ENCODE measurements at places on chromosomes 12 and 14.

GRCh38 chr12:125890366-125890905 lies 825.2 kb downstream of the AACS start:
- DNase-seq, result no peak

DNA sequence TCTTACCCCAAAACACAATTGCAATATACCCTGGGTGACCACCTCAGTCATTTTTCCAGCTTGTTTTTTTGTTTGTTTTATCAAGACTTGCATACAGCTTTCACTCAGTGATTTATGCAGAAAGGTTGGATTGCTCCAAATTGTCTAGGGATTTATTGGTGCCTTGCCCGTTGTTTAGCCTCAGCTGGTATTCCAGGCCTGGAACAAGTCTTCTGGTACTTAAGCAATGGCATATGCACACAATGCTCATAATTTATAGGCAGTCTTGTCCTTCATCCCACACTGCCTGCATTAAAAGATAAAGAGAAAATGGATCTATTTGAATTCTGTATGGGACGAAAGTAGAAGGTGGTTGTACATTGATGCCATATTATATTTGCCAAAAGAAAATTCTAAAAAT lies 392.5 kb downstream of the ADAMTS20 start:
- DNase-seq, result no peak

DNA sequence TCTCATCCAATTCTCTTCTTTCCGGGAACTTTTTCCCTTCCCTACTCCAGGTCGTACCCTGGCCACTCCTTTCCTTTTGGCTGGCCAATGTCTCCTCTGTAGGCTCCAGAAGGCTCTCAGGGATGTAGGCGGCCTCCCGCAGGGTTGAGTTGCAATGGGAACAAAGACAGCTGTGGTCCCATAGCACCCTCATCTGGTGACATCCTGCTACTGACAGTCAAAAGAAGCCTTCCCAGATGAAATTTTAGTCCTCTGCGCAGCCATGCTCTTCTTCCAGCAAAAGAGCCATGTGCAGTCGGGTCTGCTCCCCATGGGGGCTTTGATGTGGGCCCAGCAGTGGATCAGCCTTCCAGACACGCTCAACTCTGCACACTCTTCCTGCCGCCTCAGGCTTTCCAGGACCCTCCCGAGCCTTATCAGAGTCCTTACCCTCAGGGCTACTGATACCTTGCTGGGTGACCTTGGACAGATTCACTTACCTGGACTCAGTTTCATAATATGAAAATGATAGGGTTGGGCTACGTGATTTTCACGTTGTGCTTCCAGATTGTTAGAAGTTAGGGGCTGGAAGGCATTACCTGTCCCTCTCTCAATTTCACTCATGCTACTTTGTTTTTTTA lies 5.5 kb upstream of the CELA1 start:
- no peak for DNase-seq

DNA sequence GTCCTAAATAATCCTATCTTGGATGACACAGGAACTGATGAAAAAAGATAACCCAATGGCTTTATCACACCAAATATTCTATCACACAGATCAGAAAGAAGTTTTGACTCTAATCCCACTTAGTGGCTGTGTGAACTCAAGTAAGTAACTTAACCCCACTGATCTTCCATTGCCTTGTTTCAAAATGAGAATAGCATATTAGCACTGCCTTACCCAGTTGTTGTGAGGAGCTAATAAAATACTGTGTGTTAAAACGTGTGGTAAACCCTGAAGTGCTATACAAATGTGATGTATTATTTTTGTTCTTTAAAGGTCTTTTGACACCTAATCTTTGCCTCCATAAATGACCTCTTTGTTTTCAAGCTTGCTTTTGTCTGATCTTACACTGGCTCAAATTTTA lies 60.9 kb upstream of the ARID2 start:
- DNase-seq, result no peak

DNA sequence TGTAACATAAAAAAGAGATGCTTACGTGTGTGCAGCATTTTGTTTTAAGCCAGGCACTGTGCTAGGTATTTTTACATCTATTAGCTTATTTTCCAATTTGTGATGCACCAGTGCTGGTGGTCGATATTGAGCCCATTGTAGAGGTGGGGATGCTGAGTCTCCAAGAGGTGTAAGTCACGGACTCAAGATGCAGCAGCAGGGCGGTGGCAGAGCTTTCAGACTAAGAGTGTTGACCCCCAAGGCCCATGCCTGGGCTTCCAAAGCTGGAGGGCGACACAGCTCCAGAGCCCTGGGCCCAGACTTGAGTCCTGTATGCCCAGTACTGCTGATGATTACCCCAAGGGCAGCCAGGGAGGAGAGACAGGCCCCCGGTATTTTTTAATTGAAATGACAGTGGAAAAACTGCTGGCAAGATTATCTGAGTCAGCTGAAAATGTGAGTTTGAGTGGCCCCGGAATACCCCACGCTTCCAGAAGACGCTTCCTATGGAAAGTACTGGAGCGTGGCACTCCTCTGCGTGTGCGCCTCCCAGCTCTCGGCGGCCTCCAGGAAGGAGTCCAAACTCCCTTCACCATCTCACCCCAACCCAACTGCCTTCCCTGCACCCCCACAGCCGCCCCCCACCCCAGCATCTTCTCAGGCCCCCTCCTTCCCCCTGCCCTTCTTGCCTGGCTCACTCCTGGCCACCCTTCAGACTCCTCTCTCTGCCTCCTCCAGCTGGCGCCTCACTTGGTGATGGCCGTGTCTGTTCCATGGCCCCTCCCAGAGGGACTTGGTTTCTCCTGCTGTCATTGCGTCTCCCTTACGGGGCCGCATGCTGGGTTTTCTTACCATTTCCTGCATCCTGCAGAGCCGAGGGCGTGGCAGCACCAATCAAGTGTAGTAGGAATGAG lies 40.7 kb downstream of the ELK3 start:
- no peak for DNase-seq

- no peak for DNase-seq
These were observed 94.9 kb downstream of the ETV6 start for GRCh38 chr12:11744410-11744801.

Measured in liver (tissue), 10 donors.